ENCODE measurements at places on chromosomes 16 and 17. TPM values are rescaled to one million over a fixed set of nuclear protein-coding genes. Genes with fewer than 3 reads are reported as not detected.

NOG gene
- not detected for total RNA-seq

DNA sequence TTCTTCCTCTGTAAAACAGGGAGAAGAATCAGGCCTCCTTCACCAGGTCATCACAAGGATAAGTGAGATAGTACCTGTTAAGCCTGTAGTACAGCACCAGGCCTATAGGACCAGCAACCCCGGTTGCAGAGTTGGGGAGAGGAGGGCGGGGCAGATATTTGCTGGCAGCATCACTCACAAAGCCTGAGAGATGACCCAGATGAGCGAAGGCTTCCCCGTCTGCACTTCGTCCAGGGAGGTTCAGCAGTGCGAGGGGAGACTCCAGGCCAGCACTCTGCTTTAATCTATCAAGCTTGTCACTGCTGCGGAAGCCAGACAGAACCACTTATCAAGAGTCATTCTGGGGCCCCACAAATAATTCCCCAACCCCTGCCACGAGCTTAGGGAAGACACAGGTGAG, 15.8 kb upstream of the RBBP6 start:
- DNase-seq: no peak
- no peak overlapping the region for H3K4me3 ChIP-seq
- H3K4me1 ChIP-seq: no peaks in the 10 kb centered on the region
- H3K27ac ChIP-seq: no peak overlapping the region
- no peaks in the 10 kb centered on the region for H3K36me3 ChIP-seq

DNA sequence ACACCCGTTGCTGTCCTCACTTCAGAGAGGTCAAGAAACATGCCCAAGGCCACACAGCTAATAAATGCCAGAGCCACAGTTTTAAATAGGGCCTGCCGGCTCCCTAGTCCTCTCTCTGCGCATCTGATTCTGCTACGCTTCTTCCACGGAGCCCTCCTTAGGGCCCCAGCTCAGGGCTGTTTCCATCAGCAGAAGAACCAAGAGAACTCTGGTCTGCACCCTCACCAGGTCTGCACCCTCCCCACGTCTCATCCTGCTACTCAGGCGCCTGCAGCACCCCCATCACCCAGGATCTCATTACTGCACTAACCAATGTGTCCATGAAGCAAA, 79.5 kb upstream of the NKD1 start:
- H3K4me3 ChIP-seq: no peak overlapping the region
- H3K27ac ChIP-seq: no peak overlapping the region
- H3K36me3 ChIP-seq: no peaks in the 10 kb centered on the region
- DNase-seq: no peak
- H3K4me1 ChIP-seq: peaks cover 9% of the 10 kb centered on the region

GRCh38 chr16:80463326-80463725, 77.5 kb upstream of the DYNLRB2 start:
- H3K27me3 ChIP-seq: no peaks in the 10 kb centered on the region
- no peak overlapping the region for H3K4me3 ChIP-seq
- H3K36me3 ChIP-seq: no peaks in the 10 kb centered on the region
- DNase-seq: no peak

DNA sequence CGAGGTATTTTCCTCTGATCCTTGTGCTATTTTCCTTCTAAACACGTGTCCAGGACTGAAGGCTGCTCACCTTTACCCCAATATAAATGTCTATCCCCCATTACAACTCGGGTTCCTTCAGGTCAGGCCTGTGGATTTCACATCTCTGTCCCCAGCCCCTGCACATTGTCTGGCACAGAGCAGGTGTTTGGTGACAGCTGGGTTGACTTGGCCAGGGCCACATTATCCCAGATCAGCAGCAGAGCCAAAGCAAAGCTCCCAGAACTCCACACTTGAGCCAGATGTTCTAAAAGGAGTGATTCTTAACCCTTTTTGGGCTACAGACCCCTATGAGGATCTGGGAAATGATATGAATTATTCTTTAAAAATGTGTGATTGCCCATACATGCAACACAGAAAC, 18.0 kb upstream of the SPATA32 start:
- peaks cover 22% of the 10 kb centered on the region for H3K36me3 ChIP-seq
- no peak overlapping the region for H3K4me3 ChIP-seq
- no peak overlapping the region for H3K27ac ChIP-seq
- DNase-seq: no peak

- no peaks in the 10 kb centered on the region for H3K36me3 ChIP-seq
- DNase-seq: no peak
- H3K4me3 ChIP-seq: no peak overlapping the region
- H3K27me3 ChIP-seq: no peaks in the 10 kb centered on the region
- no peak overlapping the region for H3K27ac ChIP-seq
These were observed 41.6 kb downstream of the SNX11 start for GRCh38 chr17:48148854-48149786.

- H3K27ac ChIP-seq: no peak overlapping the region
- no peak for DNase-seq
- no peaks in the 10 kb centered on the region for H3K36me3 ChIP-seq
These were observed 270.8 kb upstream of the CDH5 start for GRCh38 chr16:66095676-66096075.

DNA sequence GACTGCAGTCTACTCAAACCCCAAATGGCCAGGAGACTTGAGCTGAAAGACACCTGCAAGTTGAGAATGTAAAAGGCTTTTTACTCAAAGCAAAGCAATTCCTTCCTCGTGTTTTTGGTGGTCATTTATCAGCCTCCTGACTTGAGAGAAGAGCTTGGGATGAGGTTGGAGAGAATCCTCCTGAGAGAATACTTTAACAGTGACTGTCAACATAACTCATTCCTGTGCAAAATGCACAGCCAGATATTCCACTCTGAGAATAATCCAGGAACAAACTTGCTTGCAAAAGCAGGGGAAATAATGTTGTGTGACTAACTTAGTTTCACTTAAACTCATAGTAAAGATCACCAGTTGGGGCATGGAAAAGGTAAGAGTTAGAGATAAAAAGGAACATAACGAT, 53.4 kb downstream of the SNTB2 start:
- peaks cover 45% of the 10 kb centered on the region for H3K4me1 ChIP-seq
- no peaks in the 10 kb centered on the region for H3K27me3 ChIP-seq
- no peak overlapping the region for H3K27ac ChIP-seq
- DNase-seq: no peak
- H3K36me3 ChIP-seq: no peaks in the 10 kb centered on the region

DNA sequence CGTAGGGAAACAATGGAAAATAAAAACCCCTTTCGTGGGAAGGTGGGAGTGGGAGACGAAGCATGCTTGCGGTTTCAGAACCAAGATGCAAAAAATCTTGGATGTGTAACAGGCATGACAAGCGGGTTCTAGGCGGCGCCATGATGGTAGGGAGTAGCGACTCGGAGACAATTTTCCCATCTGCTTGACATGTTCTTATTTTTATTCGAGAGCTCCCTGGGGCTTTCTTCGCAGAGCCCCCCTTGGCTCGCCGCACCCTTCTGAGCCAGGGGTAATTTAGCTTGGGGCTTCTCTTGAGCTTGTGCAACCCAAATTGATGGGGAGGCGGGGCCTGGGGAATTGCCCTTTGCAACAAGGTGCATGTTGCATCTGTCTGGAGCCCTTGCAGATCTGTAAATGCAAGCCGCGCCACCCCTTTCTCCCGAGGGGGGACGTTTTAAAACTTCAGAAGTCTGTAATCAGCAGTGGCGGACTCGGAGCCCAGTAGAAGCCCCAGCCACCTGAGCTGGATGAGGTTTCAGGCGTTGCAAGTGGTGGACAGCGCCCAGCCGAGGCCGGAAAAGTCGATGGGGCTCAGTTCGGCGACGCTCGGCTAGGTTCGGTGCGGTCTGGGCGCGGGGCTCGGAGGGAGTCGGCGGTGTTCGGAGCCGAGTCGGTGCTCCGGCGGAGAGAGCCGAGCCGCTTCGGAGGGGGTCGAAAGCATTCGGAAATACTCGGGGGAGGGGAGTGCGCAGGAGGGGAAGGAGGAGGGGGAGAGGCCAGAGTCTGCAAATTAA, 2.9 kb downstream of the GNAO1 start:
- H3K27me3 ChIP-seq: no peaks in the 10 kb centered on the region
- peaks cover 29% of the 10 kb centered on the region for H3K4me1 ChIP-seq
- no peaks in the 10 kb centered on the region for H3K36me3 ChIP-seq
- peak; percentile 91 for DNase-seq
- H3K27ac ChIP-seq: no peak overlapping the region

DNA sequence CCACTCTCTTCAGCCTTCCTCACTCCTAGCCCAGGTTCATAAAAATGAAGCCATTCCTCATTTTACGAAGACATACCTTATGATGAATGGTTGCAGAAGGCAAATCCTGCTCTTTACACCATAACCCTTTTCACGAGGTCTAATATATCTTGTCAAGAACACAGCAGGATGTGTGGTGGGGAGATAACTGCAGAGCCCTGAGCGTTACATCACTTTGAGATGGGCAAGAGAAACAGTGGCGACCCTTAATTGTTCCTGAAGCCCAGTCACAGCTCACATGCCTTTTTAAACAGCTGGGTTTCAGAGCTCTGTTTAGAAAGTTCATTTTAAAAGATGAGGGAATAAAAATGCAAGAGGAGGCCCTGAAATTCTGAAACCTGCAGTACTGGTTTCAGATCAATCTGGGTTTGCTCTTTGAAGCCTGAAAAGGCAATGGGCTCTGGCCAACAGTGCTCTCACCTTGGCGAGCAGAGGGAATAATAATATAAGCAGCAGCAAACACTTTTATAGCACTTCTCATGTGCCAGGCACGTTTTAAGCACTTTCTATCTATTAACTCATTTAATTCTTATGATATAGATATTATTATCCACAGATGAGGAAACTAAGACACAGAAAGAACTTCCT, 2.9 kb downstream of the FAM117A start:
- no peaks in the 10 kb centered on the region for H3K27me3 ChIP-seq
- no peak for DNase-seq
- H3K36me3 ChIP-seq: peaks cover 8% of the 10 kb centered on the region
- no peak overlapping the region for H3K27ac ChIP-seq

- H3K4me3 ChIP-seq: peak overlapping the region; percentile 42
- no peaks in the 10 kb centered on the region for H3K36me3 ChIP-seq
- peak; percentile 56 for DNase-seq
- H3K4me1 ChIP-seq: peaks cover 30% of the 10 kb centered on the region
- peak overlapping the region; percentile 78 for H3K27ac ChIP-seq
These were observed 740 bp upstream of the ATP6V0D1 start for GRCh38 chr16:67481561-67482232.

DNA sequence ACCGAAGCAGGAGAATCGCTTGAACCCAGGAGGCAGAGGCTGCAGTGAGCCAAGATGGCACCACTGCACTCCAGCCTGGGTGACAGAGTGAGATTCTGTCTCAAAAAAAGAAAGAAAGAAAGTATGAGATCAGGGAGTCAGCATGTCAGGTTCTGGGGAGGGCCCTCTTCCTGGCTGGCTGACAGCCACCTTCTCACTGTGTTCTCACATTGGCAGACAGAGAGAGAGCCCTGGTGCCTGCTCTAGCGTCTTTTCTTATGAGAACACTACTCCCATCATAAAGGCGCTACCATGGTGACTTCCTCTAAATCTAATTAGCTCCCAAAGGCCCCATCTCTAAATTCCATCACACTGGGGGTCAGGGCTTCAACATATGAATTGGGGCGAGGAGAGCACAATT, 27.6 kb upstream of the RBBP6 start:
- DNase-seq: no peak
- no peaks in the 10 kb centered on the region for H3K27me3 ChIP-seq
- H3K4me1 ChIP-seq: no peaks in the 10 kb centered on the region

- peaks cover 36% of the 10 kb centered on the region for H3K4me1 ChIP-seq
- H3K36me3 ChIP-seq: peaks cover 40% of the 10 kb centered on the region
- no peak overlapping the region for H3K27ac ChIP-seq
- no peaks in the 10 kb centered on the region for H3K27me3 ChIP-seq
These were observed 91.9 kb downstream of the ABCC1 start for GRCh38 chr16:16041196-16041892.

All from thyroid gland (tissue), 4 donors.